ENCODE measurements at places on chromosomes 12 and 14.

DNA sequence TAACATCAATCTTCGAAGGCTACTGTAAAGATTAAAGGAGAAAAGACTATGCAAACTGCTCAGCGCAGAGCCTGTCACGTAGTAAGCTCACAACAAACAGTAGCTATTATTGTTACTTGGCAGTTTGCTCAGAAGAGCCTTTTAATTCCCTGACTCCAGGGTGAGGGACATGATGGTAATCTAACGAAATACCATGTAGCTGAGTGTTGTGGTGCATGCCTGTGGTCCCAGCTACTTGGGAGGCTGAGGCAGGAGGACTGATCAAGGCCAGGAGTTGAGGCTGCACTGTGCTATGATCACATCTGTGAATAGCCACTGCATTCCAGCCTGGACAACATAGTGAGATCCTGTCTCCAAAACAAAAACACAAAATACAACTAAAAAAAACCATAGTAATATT, 22.8 kb downstream of the HEBP1 start:
- DNase-seq: no peak

GRCh38 chr12:2575245-2575644, 219.5 kb upstream of the FKBP4 start:
- no peak for DNase-seq

GRCh38 chr12:104526751-104527150, 70.0 kb downstream of the CHST11 start:
- DNase-seq: no peak

- DNase-seq: no peak
Observed at GRCh38 chr12:113257564-113257963, 36.3 kb downstream of the TPCN1 start.

GRCh38 chr12:26460361-26460760, 265.0 kb downstream of the SSPN start:
- DNase-seq: no peak

GRCh38 chr12:5295996-5296395, 135.9 kb upstream of the NTF3 start:
- DNase-seq: no peak

DNA sequence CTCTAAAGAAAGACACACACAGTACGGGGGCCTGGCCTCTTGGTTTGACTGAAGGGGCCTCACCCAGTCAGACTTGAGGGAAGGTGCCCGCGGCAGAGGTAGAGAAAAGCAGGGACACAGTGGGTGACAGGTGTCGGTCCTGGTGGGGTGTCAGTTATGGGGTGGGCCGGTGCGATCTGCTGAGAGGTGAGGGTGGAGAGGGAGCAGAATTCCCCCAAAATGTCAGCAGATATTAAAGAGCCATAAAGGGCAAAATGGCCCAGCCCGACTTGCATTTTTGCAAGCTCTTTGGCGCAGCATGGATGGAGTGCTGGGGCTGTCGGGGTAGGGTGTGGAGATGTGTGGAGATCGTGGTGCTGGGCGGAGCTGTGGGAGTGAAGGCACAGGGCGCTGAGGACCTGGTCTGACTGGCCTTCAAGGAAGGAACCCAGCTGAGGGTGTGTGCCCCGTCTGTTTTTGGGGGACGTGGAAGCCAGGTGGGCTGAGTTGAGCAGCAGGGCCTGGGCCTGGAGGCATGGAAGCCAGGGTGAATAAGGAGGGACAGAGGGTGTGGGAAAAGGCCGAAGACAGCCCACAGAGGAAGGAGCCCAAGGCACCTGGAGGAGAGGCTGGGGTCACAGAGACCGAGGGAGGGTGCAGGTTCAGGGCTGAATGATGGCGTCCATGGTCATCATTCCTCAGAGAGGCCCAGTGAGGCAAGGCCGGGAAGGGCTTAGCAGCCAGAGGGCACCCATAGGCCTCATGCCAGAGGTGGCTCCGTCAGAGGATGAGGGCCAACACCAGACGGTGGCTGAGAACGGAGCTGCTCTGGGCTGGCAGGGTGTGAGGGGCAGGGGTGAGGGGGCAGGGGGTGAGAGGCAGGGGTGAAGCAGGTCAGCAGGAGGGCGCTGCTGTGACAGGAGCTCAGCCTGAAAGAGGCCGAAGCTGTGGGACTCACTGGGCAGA, 48.2 kb upstream of the DYNC1H1 start:
- DNase-seq: no peak

DNA sequence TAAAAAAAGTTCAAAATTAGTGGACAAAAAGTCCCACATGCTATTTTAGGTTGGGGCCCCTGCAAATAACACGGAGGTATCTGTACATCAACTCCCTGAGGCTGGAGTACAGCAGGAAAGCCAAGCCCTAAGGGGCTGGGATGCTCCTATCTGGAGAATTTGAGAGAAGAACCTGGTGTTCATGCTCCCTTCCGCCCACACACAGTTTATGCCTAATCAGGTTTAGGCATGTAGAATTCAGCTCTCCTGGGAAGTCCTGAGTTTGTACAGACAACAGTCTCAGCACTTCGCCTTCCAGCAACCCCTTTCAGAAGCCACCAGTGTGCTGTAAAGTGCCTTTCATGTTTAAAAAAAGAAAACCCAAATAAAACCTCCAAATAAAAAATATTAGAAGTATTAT, 237.3 kb upstream of the GRIP1 start:
- DNase-seq: no peak

- DNase-seq: no peak
Observed at GRCh38 chr12:2306735-2307134, 253.9 kb downstream of the CACNA1C start.

GRCh38 chr12:104680070-104680469, 223.3 kb downstream of the CHST11 start:
- no peak for DNase-seq

DNA sequence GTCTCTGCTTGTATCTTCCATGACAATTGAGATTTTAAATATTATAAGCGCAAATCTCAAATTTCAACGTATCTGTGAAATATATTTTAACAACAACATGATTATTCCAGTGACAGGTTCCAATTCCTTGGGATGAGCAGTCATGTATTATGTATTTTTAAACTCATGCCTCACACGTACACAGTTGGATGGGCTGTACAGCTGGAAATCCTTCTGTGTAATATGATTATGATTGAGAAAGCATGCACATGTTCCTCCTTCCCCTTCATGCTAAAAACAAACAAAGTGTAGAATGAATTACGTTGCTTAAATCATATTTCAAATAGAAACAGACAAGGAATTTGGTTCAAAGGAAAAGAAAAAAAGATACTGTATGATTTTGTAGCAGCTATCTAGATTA, 428.3 kb downstream of the TMTC2 start:
- no peak for DNase-seq

GRCh38 chr12:79983986-79984620, 49.2 kb upstream of the PPP1R12A start:
- DNase-seq: no peak

- DNase-seq: no peak
Observed at GRCh38 chr12:39395866-39396265, 47.1 kb downstream of the KIF21A start.

GRCh38 chr12:6529291-6529737, 5.0 kb upstream of the GAPDH start:
- no peak for DNase-seq

GRCh38 chr12:23221066-23221465, 596.1 kb downstream of the ETNK1 start:
- DNase-seq: no peak

DNA sequence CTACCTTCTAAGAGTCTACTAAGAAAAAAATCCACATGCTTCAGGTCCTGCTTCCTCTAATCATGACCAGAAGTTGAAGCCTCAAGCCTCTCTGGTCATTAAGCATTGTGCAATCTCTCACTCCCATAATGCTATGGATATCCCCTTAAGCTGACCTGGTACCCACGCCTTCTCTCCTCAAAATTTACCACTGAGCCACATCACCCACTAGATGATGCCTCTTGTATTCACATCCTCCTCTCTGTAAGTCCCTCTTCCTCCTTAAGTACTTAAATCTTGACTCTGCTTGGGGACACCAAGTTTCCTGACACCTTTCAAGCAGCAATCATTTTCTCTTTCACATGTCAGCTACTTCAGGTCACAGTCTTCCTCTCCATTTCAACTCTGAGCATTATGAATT, 9.8 kb downstream of the GALNT4 start:
- no peak for DNase-seq

DNA sequence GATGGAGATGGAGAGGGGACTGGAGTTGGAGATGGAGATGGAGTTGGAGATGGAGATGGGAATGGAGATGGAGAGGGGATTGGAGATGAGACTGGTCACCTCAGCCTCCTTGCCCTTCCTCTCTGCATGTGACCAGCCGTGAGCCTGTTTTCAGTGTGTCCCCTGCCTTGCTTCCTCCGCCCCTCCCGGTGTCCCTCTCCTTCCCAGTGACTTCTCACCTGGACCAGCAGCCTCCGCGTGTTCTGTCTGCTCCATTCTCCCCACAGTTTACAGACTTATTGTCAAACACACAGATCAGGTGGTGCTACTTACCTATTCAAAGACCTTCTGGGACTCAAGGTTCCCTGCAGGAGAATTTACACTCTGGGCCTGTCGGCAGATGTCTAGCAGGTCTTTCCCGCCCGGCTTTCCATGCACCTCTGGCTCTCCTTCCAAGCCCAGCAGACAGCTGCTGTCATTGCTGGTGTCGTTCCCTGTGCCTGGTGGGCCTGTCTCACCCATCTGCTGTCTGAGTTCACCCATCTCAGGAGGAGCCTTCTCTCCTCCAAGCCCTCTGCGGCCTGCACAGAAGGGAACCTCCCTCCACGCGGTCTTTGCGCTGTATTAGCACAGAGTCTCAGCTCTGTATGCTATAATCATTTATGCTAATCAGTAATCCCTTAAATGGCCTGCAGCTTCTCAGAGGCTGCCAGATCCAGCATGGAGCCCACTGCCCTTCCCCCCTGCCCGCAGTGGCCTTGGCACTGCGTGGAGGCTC, 62.1 kb downstream of the ADGRD1 start:
- DNase-seq: no peak

- DNase-seq: no peak
Observed at GRCh38 chr14:92534932-92535643, 21.5 kb downstream of the RIN3 start.

GRCh38 chr12:4723226-4723625, 3.0 kb downstream of the GALNT8 start:
- DNase-seq: no peak

DNA sequence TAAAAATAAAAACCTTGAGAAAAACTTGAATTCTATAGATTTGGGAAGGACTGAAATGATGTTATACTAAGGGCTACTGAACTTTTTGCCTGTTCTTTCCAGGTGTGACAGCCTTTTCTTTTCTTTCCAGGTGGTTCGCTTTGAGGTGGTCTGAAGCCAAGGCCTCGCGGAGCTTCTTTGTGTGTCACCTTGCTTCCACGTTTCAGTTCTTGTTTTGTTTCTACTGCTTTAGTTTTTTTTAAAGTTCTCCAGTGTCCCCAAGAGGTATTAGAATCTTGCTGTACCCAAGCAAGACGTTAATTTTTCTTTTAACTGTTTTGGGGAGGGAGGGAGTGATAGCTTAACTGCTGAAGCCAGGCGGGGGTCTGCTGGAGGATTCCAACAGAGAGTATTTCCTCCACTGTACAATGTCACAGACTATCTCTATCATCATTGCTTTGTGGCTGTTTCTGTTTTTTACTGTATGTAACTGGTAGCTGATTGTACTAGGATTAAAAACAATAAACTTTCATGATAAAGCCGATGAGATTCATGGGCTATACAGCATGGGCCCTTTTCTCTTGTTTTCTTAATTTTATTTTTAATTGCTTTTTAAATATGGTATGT, 40.2 kb downstream of the PROX2 start:
- no peak for DNase-seq

GRCh38 chr14:55297611-55298499, 26.6 kb downstream of the FBXO34 start:
- DNase-seq: no peak

GRCh38 chr14:38931969-38932652, 170.9 kb downstream of the SEC23A start:
- no peak for DNase-seq

DNA sequence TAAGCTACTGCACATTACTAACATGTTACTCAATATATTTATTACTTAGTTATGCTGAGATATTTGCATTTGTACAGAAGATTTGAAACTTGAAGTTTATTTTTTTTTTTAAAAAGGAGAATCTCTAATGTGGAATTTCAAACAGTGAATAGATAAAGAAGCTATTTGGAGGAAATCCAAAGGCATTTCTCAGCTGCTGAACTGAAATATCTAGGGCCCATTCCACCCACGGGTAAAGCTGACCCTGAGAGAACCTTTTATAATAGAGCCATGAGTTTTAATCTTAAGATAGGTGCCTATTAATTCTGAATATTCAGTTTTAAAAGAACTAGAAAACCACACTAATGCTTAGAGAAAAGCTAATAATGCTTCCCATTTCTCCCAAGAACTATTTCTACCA, 225.4 kb upstream of the CAND1 start:
- DNase-seq: no peak

DNA sequence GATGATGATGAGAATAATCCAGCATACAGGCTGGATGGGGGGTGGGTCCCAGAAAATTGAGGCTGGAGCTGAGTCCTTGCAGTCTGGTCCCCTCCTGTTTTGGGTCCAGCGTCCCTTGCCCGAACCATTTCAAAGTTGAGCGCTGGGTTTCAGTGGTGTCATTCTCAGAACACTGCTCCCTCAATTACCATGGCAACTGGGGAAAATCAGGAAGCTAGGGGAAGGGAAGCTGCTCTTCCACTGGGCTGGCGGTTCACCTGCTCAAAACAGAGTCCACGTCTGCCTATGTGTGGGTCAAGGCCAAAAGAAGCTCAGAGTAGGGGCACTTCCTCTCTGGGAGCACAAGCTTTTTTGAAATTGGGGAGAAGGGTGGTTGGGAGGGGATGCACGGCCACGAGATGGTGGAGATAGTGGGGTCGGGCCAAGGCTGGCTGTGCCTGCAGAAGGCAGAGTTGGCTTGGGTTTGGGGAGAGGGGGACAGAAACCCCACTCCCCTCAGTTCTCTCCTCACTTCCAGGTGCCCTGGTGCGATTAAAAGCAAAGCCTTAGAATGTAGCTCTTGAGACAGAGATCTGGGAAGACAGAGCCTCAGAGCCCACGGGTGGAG, 1.7 kb upstream of the NOS1 start:
- no peak for DNase-seq

- peak; percentile 76 for DNase-seq
Observed at GRCh38 chr12:124663771-124664366, 96.5 kb upstream of the NCOR2 start.

GRCh38 chr12:15200641-15201040, 20.6 kb downstream of the RERG start:
- no peak for DNase-seq

- DNase-seq: no peak
Observed at GRCh38 chr12:98156697-98157096, 358.7 kb upstream of the TMPO start.

- DNase-seq: no peak
Observed at GRCh38 chr12:49885663-49886461, 17.8 kb downstream of the FAIM2 start.

DNA sequence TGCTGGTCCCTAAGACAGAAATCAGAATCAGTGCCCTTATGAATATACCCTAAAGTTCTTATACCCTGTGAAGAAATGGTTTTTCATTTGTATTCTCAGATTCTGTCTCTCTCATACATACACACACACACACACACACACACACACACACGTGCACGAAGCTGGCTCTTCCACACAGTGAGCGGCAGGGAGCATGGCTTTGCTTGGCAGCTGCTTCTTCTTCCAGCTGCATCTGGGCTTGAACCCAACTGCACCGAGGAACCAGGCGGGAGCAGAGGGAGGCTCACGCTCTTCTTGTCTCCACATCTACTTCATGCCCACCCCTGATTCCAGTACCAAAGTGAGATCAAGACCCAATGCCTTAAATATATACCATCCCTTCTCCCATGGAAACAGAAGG, 19.4 kb downstream of the GRIN2B start:
- DNase-seq: no peak

- no peak for DNase-seq
Observed at GRCh38 chr14:104787736-104788135, 7.8 kb downstream of the AKT1 start.

All from nucleus accumbens (tissue), 56 donors.